ENCODE measurements at places on chromosomes 4 and X.

DNA sequence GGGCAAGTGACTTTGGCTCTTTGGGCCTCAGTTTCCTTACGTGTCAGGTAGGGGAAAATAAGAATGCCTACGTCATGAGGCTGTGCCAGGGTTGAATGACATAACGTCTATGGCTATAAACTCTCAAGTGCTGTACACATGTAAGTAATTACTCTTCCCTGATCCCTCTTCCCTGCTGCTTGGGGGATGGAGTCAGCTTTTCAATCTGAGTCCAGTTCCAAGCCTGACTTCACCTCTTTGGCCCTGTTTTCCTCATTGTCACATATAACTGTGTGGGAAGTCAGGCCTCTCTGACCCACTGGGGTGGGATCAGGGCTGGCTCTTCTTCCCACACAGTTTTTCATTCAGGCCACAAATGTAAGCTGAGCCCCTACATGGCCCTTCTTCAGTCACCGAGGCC lies 11.4 kb upstream of the CITED1 start:
- no peak for DNase-seq

GRCh38 chr4:49063670-49064069 lies 77.6 kb downstream of the CWH43 start:
- no peak for DNase-seq

- no peak for DNase-seq
Measured at GRCh38 chrX:86369847-86370630, 221.8 kb downstream of the DACH2 start.

GRCh38 chr4:155629183-155629825 lies 37.3 kb upstream of the GUCY1A1 start:
- no peak for DNase-seq

GRCh38 chr4:185396724-185397385 lies at the start of gene ANKRD37:
ANKRD37 (plus strand) TSS chr4:185396841; CDS start chr4:185396924, 83 bp downstream.
- peak; percentile 82 for DNase-seq

- DNase-seq, result no peak
Measured at GRCh38 chr4:32864713-32865351, 2144.7 kb downstream of the PCDH7 start.

DNA sequence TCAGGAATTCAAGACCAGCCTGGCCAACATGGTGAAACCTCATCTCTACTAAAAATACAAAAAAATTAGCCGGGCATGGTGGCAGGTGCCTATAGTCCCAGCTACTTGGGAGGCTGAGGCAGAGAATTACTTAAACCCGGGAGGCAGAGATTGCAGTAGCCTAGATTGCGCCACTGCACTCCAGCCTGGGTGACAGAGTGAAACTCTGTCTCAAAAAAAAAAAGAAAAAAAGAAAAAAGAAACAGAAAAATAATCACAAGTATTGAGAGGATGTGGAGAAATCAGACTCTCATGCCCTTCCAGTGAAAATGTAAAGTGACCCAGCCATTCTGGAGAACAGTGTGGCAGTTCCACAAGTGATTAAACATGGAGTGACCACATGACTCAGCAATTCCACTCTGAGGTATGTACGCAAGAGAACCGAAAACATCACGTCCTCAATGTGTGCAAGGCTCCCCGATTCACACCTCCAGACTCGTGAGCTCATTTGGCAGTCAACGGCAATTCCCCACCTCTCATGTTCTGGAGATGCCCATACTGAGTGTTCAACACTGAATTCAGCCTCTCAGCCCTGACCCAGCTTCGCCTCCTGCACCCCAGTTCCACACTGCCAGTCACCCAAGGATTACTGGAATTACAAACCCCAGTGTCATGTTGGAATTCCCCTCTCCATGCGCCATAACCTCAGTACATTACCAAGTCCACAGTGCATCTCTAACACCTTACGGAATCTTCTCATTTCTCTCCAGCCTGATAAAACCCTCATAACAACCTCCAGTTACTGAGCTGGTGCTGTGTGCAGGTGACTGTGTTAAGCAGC lies 21.1 kb downstream of the ACOX3 start:
- no peak for DNase-seq

DNA sequence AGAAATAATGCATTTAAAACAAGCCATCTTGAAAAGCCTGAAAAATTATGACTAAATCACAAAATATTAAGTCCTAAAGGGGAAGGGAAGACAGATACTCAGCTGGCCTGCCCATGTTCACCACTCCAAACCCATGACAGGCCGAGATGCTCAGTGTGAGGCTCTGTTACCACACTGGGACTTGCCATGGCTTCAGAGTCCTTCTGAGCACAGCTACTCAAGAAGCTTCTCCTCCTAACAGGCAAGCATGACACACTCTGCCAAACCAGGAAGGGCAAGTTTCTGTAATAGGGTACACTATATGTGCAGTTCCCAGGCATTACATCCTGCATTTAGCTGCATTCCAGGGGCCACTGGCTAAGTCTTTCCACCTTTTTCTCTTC lies 34.0 kb upstream of the CYBB start:
- no peak for DNase-seq

- DNase-seq, result no peak
Measured at GRCh38 chrX:129719931-129720530, 18.7 kb upstream of the XPNPEP2 start.

DNA sequence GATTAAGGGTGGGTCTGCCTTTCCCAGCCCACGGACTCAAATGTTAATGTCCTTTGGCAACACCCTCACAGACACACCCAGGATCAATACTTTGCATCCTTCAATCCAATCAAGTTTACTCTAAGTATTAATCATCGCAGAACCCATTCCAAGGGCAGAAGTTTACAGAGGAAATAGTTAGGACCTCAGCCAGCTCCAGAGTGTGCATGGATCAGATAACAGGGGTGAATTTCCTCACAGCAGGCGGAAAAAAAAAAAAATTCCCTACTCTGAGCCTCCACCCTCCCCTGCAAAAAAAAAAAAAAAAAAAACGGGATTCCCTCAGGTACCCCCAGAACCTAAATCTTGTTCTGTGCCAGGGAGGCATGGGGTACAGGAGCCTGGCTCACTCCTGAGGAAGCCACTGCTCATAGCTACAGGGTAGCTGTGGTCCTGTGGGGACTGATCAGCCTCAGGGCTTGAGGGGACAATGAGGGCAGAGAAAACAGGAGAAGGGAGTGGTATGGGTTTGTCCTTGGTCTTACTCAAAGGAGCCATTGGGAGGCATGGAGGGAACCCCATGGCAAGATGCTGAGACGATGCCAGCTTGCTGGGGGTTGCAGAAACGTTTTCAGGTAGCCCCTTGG lies 113.0 kb downstream of the DHRSX start:
- DNase-seq, result no peak

GRCh38 chr4:110294165-110294564 lies 95.8 kb upstream of the ELOVL6 start:
- no peak for DNase-seq

- DNase-seq, result no peak
Measured at GRCh38 chr4:128363966-128364365, 76.4 kb upstream of the PGRMC2 start.

DNA sequence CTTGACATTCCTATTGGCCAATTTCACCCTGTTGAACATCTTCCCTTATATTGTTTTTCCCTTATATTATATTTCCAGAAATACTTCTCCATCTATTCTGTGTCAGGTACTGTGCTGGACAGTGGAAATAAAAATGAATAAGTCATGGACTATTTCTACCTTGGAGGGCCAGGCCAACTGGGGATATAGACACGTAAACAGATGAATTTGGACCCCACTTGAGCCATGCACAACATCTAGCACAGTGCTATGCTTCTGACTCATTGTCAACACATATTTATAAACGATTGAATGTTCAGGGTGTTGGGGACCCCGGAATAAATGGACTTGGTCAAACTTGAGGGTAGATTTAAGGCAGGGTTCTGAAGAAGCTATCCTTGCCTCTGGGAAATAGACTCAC lies 111.1 kb downstream of the ANK2 start:
- no peak for DNase-seq

DNA sequence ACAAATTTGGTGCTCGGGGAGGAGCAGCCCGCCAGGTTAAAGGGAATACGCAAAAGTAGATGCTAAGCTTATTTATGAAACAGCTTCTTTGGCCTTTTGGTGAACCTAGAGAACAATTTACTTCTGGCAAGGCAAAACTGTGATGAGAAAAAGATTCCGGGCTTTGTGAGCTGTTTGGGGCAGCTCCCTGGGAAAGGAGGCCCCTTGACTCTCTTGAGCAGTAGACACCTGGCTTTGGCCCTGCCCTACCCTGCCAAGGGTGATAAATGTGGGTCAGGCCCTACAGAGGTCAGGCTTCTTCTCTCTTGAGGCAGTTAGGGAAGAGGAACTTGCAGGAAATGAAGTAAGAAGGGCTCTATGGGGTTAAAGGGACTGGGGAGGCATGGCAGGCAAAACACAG lies 509.6 kb downstream of the MID1IP1 start:
- DNase-seq, result peak; percentile 20

DNA sequence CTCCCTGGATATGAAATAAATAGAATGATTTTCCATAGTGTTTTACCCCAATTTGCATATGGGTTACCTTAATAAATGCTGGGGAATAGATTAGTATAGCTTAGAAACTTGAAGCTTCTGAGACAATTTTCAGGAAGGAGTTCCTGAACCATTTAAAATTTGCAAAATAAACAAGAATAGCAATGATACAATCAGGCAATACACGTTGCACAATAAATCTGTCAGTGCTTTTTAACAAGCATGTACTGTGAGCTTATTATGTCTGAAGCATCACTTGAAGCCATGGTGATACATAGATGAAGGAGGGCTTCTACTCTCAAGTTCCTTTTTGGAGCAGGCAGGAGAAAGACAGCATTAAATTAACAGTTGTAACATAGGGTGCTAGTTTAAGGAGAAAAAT lies 84.2 kb upstream of the WDFY3 start:
- DNase-seq, result no peak

- DNase-seq, result no peak
Measured at GRCh38 chr4:78661921-78662521, 110.5 kb downstream of the ANXA3 start.

- DNase-seq, result no peak
Measured at GRCh38 chrX:21412883-21413282, 38.7 kb downstream of the CNKSR2 start.

- DNase-seq, result no peak
Measured at GRCh38 chrX:21989384-21989783, 42.7 kb upstream of the PHEX start.

DNA sequence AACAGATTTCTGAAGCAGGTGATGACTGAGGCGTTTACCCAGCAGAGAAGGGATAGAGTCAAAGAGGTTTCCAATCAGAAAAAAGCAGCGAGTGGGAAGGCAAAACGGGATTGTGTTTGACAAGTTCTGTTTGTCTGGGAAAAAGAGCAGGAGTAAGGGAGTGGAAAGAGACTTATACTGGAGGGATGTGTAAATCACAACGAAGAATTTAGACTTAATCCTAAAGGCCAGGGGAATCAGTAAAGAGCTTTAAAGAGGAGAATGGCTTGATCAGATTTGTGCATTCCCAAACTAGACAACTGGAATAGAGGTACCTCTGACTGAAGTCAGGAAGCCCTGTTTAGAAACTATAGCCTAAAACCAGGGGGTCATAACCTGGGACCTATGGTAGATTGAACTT lies 31.5 kb upstream of the LRBA start:
- DNase-seq, result no peak

GRCh38 chr4:110198049-110198434 lies 373 bp downstream of the ELOVL6 start:
- peak; percentile 55 for DNase-seq

DNA sequence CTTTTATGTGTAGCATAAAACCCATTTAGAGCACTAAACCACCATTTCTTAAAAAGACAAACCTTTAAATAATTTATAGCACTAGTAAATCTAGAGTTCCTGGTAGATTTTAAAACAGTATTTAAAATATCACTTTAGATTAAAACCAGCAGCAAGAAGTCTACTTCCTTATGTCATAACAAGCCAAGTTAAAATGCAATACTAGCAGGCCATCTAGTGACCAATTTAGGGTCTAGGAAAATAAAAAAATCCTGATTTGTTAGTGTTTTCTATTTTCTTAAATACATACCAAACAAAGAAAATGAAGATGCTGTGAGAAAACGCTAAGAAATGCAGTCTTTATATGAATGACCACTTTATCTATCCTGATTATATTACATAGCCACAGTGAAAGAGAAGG lies 53.9 kb downstream of the PAPSS1 start:
- peak; percentile 61 for DNase-seq

DNA sequence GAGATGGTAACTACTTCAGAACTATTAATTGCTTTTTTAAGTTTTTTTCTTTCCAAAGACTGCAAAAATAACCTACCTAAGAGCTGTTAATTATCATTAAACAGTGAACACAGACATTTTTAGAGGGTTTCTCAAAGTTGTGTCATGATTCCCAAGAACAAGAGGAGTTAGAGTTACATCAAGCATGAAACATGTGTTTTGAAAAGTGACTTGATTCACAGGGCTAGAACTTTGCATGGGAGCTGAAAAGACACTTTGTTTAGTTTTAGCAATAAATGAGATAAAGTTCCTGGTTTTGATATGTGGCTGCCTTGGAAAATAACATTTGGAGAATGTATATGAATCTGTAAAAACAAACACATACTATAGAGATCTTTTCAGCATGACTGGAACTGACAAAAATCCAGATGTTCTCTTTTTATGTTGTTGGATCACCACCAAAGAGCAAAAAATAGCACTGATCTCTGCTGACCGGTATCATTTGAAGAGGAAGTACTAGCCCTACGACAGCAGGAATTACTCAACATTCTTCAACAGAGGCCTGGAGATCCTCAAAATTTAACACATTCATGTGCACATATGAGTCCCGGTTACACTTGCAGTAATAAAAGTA lies 173.0 kb upstream of the PCDH18 start:
- DNase-seq, result peak; percentile 89

DNA sequence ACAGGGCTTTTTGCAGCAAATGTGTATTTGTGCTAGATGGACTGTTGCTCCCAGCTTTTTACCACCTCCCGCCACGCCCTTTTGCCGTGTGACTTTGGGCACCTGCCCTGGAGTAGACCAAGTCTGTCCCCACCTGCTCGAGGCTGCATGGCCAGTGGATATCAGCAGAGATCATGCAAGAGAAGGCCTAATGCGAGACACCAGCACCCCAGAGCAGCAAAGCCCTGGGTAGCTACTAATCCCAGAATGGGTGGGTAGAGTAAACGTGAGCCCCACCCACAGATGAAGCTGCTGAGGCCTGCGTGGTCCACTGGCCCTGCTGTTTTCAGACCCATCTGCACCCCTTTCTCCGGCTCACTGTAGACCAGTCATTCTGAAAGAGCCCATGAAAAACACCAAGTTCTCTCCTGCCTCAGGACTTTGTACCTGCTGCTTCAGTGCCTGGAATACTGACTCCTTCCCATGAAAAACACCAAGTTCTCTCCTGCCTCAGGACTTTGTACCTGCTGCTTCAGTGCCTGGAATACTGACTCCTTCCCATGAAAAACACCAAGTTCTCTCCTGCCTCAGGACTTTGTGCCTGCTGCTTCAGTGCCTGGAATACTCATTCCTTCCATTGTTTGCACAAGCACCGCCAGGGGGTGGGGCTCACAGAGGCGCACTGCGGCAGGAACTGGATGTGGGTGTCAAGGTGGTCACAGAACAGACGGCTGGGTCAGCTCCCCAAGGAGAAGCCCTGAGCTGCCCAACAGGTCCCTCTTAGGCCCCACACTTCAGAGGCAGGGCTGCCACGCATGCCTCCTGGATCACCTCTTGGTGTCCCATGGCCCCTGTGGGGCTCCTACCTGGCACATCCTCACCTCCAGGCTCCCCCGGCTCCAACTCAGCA lies 5.1 kb upstream of the TNIP2 start:
- no peak for DNase-seq

GRCh38 chr4:67770422-67770821 lies 16.2 kb upstream of the GNRHR start:
- DNase-seq, result peak; percentile 18

- DNase-seq, result no peak
Measured at GRCh38 chr4:180465364-180465763, 1777.8 kb upstream of the TENM3 start.

- no peak for DNase-seq
Measured at GRCh38 chr4:159401226-159401712, 298.4 kb downstream of the RAPGEF2 start.

All from tongue (tissue), 3 donors.